Stimulated activated CD4-positive, alpha-beta T cell treated with anti-CD3 and anti-CD28 coated beads, Interleukin-15, amount 100 ng/mL, for 24 hours (primary cell): ENCODE measurements at places on chromosomes 7 and 10.

DNA sequence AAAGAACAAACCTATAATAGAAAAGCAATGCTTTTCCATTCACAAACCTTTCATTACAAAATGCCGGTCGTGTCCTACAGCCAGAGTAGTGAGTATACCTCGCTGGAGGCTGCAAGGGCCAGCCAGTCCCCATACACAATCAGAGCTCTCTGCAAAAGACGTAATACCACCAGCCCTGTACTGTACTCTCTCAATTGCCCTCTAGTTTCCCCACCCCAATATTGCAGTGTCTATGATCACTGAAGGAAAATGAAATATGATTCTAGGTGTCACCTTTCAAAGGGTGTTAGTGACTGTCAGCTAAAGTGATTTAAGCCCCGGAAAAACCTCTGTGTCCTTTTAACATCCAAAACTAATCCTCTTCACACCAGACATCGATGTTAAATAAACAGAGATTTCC is 24.8 kb downstream of the PLXNA4 start:
- no peak for DNase-seq

DNA sequence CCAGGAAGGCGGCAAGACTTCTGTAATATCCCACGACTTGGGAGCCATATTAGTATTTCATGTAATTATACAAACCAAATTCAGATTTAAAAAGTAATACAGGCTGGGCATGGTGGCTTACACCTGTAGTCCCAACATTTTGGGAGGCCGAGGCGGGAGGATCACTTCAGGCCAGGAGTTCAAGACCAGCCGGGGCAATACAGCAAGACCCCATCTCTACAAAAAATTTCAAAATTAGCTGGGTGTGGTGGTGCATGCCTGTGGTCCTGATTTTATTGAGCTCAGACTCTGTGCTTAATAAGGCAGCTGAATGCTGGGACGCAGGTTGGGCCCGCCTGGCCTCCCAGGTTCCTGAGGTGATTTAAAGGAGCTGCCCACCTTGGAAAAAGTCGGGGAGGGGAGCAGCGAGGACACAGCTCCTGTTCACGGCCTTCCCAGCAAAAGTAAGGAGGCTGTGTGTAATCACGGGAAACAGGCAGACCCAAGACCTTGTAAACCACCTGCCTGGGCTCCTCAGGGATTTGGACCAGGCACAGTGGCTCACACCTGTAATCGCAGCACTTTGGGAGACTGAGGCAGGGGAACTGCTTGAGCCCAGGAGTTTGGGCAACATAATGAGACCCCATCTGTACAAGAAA is 93.0 kb upstream of the DNAAF5 start:
- no peak for DNase-seq

DNA sequence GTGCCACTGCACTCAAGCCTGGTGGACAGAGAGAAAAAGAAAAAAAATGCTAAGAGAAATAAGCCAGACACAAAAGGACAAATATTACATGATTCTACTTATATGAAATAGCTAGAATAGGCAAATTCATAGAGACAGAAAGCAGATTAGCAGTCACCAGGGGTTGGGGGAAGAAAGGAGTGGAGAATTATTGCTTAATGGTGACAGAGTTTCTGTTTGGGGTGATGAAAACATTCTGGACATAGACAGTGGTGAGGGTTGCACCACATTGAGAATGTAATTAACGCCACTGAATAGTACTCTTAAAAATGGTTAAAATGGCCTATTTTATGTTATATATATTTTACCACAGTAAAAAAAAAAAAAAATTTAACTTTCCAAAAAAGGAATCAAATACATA is 6.4 kb upstream of the NT5C2 start:
- no peak for DNase-seq

DNA sequence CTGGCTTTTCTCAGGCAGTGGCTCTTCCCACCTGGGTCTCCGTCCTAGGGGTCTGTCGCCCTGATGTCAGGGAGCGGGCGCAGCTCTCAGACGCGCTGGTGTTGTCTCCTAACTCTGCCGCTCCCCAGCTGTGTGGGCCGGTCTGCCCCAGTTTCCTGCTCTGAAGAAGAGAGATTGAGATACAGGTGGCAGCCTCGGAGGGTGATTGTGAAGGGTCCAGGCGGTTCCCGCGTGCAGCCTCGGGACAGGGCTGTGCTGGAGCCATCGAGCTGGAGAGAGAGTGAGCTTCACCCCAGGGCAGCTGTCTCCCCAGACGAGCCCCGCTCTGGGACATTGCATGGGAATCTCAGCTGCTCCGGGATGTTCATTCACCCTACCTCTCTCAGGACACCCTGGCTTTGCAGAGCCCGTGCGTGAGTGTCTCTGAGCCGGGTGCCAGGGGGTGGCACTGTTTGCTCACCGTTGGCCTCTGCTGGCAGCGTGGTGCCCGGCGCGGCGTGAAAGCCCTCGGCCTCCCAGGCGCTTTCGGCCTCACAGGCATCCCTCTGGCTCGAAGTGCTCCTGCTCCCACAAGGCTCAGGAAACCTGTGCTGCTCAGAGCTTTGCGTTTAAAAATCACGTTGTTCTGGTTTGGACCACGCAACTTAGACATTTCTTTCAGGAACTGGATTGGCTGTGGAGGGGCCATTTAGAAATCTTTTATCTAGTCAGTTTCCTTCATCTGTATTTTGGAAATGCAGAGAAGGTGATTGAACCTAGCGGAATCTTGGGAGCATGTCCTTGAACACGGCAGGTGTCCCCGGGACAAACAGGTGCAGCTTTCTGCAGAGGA is 33.8 kb upstream of the ZFAND2A start:
- peak; percentile 49 for DNase-seq

DNA sequence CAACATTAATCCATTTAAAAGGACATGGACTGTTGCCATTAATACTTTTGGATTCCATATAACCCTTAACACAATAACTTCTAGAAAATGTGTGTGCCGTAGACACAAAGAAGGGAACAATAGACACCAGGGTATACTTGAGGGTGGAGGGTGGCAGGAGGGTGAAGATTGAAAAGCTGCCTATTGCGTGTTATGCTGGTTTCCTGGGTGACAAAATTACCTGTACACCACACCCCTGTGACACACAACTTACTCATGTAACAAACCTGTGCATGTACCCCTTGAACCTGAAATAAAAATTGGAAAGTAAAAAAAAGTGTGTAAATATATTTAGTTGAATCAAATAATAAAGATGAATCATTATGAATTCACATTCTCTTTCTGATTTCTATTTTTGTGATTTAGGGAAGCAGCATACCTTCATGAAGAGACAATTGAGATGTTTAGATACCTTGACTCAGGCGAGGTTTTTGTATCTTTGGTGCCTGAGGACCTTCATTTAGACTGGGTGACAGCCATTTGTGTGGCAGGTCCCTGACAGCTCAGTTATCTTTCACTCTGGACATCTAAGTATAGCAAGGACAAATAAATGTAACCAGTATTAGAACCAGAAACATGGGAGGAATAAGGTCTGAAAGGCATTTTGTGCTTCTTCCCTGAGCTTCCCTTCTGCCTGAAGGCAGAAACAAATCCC is 28.7 kb downstream of the GIMAP8 start:
- DNase-seq = no peak

GRCh38 chr7:97623333-97623732 is 108.6 kb upstream of the TAC1 start:
- no peak for DNase-seq

DNA sequence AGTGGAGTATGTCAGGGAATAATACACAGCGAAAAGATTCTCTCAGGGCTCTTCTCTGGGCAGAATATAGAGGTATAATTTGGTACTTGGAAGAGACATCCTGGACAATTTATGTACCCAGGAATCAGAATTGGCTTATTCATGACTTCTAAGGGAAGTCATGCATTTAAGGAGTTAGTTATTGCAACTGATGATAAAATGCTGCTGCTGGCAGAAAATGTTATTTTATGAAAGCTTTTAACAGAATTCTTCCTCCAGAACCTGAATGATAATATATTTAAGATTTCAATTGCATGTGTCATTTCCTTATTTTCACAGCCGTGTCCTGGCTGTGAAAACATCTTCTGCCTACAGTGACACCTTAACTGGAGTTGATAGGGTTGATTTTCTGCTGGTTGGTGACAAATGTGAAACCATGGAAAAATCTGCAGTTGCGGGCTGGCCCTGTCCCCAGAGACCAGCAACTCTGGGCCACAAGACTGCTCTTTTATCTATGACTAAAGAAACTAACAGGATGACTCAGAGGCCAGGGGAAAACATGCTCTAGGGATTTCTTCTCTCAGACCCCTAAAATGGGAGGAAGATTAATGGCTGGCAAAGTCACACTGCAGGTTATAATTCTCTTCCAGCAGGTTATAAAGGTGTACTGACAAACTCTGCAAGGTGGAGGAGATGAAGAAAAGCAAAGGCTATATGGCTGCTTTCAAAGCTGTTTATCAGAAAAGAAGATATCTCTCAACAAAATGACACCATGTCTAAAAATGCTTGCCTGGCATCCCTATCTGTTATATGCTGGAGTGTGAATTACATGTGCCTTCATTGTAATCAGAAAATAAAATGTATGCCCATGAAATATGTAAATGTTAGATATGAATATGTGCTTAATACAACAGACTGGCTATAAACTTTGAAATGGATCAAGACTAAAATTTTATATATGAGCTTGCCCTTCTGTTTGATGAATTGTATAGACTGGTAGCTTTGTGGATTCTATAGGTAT is 12.1 kb upstream of the TRUB1 start:
- peak; percentile 44 for DNase-seq

DNA sequence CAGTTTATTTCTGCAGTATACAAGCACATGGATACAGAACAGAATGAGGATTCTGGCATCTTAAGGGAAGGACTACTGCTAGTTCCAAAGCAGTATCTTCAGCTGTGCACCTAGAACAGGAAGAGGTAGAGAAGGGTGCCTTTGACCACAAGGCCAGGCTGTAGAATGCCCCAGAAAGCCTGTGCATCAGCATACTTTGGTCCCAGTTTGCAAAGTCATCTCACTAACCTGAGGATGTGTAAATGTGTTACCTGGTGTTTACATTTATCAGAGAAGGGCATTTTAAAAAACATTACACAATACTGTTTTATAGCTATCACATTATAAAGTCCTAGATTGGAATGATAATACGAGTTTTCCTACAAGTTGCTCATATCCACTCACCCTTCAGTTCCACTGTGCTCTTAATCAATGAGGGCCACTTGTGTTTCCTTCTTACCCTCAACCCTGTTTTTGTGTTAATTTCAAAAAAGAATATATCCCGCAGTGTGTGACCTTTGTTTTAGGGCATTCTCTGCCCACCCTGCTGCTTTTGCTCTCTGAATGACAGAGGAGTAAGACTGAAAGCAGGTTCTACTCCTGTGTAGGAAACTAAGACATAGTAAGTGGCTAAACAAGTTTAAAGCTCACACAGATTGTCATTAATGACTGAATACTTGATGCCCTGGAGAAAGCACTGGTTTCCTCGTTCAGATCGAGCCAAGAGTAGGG is 3.4 kb downstream of the SLC35G1 start:
- no peak for DNase-seq

DNA sequence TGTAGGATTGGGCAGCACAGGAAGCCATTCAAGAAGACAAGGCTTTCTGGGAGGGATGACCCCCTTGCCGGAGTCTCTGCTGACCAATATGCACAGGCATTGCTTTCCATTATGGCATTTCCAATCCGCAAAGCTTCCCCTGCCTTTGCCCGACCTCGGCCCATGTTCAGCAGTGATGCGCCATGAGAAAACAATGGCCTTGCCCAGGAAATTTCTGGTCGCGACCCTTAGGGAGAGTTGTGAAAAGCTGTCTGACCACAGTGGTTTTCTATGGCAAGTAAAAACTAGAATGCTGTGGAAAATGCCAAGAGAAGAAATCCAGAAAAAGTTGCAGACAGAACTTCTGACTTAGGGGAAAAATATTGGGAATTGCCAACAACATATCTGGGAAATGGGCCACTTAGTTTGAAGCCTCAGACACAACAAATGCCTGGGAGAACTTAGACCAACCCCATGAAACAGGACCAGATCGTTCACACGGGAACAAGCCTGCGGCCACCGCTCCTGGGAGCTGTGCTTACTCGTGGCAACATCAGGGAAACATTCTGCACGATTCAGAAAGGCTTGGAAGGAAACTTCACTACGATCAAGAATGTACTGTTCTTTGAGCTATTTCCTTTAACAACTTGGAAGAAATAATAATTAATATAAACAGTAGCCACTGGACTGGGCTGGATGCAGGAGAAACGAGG is 512.4 kb downstream of the TNS3 start:
- DNase-seq = no peak

DNA sequence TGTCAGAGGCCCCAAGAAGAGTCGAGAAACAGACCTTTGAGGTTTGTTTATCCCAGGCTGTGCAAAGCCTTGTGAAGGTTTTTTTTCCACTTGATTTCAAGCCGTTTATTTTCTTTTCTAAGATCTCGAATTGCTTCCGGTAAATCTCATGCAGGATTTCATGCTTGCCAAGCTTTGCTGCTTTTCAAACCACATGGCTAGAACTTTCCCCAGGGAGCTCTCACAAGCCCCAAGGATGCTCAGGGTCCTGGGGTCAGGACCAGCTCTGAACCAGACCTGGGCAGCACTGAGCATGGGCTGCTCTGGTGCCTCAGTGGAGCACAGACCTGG is 48.0 kb upstream of the AQP1 start:
- DNase-seq = no peak

- DNase-seq = peak; percentile 54
Measured at GRCh38 chr7:67371429-67372305, 375.0 kb downstream of the TYW1 start.

- DNase-seq = no peak
Measured at GRCh38 chr7:116540743-116541142, 15.9 kb downstream of the CAV1 start.

DNA sequence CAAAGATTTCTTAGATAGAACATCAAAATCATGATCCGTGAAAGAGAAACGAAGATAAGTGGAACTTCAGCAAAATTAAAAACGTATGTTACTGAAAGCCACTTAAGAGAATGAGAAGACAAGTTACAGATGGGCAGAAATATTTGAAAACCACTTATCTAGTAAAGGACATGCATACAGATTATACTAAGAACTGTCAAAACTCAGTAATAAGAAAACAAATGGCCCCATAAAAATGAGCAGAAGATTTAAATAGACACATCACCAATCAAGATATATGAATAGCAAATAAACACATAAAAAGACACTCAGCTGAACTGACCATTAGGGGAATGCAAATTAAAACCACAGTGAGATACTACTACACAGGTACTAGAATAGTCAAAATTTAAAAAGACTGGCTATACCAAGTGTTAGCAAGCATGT is 343.7 kb downstream of the PTEN start:
- DNase-seq = no peak

GRCh38 chr7:205115-206010 is 13.0 kb downstream of the FAM20C start:
- DNase-seq = no peak

GRCh38 chr7:77734659-77735421 is 38.6 kb downstream of the RSBN1L start:
- no peak for DNase-seq

DNA sequence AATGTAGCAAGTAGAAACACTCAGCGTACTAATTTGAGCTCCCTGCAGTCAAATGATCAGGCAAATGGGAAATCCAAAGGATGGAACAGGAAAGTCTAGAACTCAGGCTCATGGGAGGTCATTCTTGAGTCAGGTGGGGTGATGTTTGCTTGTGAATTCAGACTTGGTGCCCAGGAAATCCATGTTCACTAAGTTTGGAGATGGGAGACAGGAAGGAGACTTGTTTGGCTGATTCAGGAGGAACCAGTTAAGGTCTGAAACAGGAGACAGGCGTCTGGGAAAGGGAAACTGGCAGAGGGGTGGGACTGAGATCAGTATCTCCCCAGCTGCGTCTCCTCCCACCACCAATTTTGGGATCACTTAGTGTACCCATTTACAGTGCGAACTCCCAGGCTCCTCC is 38.4 kb upstream of the ZNF438 start:
- no peak for DNase-seq

- peak; percentile 14 for DNase-seq
Measured at GRCh38 chr10:118595598-118596425, at the start of gene PRLHR. PRLHR (minus strand) TSS chr10:118595648; CDS start chr10:118595244, 404 bp downstream.

GRCh38 chr7:28005075-28005846 is 175.3 kb downstream of the JAZF1 start:
- DNase-seq = no peak
